ENCODE measurements at places on chromosomes 7 and 10.
A peak's percentile ranks its signal among the peaks of the same experiment; 100 is the strongest.

- DNase-seq, result no peak
Observed at GRCh38 chr10:90644165-90644564, 213.7 kb downstream of the HTR7 start.

- DNase-seq, result no peak
Observed at GRCh38 chr10:43599333-43599732, 6.9 kb upstream of the ZNF485 start.

- DNase-seq, result no peak
Observed at GRCh38 chr7:101591504-101591903, 37.6 kb downstream of the MYL10 start.

DNA sequence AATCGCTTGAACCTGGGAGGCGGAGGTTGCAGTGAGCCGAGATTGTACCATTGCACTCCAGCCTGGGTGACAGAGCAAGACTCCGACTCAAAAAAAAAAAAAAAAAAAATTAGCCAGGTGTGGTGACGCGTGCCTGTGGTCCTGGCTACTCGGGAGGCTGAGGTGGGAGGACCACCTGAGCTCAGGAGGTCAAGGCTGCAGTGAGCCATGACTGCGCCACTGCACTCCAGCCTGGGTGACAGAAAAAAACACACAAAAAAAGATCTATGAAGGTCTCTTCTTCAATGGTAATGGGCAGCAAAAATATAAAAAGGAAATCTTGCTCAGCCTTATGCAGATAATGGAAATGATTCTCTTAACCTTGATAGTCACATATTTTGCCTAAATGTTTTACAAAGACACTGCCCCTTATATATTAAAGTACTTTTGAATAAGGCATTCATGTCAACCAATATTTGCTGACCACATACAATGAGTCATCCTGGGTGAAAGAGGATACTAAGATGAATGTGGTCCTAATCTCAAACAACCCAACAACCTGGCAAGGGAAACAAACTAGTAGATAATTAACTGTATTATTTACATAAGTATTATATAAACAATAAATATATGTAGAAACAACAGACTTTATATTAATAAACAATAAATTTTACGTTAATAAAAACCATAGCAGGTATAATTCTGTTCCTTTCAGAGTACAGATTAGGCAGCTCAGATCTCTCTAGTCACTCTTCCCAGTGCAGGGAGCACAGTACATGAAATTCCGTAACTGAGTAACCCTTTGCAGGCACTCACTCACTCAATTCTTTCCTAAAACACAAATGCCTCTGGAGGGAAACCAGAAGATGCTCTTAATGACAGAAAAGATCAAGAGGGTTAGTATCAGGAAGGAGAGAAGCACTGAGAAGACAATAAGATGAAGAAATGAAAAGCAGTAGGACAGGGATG lies 8.1 kb downstream of the TOMM7 start:
- no peak for DNase-seq

- peak; percentile 49 for DNase-seq
Observed at GRCh38 chr7:151432658-151433521, 7.1 kb downstream of the CRYGN start.

DNA sequence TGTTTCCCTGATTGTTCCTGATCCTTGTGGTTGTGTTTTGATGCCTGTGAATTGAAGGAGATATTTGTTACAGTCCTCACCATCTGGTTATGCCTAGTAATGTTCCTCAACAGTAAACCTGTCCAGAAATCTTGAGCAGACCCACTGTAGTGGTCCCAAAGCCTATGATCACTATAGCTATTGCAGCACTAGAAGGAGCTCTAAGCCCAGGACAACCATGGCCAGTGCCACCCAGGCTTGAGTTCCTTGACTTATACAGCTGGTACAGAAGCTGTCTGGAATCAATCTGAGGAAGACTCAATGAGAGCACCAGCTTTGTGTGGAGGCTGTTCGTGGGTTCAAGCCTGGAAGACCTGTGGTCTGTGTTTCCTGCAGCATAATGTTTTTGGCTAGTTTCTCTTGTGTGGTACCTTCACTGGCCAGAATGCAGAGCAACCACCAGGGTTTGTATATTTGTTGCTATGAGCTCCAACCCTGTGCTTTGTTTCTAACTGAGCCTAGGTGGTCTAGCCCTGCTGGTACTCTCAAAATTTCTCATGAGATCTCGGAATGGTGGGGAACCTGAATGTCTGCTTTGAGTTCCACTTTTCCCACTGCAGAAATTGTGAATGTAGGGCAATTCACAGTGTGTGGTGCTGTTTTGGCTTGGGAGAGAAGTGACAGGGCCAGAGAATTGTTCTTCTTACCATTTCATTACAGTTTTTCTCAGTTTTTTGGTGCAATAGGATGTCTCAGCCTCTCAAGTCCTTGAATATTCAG lies 355.2 kb downstream of the SUGCT start:
- no peak for DNase-seq

DNA sequence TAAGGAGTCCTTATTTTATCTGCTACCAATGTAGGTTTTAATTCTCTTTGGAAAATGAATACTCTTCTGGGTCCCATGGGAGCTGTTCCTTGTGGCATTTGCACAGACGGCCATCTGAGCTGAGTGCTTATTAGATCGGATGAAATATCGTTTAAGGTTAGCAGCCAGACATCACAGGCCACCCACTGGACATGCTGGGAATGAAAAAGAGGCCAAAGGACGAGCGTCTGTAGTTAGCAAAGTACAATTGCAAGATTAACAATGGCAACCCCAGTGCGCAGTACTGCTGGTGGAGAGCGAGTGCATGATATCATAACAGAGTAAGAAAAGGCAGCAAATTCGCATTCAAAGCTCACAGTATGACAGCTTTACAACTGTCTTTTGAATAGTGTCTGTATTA lies 28.3 kb upstream of the CREB5 start:
- no peak for DNase-seq

GRCh38 chr10:24872049-24872789 lies 80.2 kb downstream of the PRTFDC1 start:
- no peak for DNase-seq

DNA sequence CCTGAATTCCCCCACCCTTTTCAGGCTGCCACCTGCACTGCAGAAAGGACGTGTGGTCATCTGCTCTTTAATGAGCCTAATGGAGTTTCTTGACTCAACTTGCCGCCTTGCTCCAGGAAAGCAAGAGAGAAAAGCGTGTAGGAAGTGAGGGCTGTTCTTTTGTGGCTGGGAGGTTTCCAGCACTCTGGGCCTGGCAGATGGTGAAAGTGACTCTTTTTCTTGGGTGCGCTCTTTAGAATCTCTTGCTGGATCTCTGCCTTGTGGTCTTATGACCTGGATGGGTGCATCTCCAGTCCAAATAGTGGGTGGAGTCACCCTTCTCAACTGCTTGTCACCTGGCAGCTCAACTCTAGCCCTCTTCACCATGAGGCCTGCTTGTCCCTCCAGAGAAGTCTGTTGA lies 244.0 kb downstream of the SORCS1 start:
- no peak for DNase-seq
